ENCODE measurements at places on chromosomes 3 and 15. TPM values are rescaled to one million over a fixed set of nuclear protein-coding genes. Genes with fewer than 3 reads are reported as not detected.

- no peak for DNase-seq
These were observed 1029.5 kb upstream of the NR2F2 start for GRCh38 chr15:95300958-95301357.

- no peak for DNase-seq
These were observed 3.8 kb upstream of the FBLN2 start for GRCh38 chr3:13544951-13545651.

DNA sequence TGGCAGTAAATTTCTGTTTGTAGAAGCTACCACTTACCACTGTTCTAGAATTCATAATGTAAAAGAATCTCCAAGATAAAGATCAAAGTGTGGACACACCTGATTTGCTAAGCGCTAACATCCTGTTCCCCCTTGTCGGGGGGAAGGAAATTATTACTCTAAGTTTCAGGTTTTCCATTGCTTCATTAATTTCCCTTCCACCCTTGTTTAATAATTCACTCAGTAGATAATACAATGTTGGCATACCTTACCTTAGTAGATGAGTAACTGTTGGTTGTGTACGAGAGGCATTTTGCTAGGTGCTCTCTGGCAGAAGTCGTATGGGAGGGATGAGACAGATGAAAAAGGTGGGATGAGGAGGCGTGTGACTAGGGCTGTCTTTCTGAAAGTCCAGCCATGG lies 641.2 kb upstream of the ARRDC4 start:
- no peak for DNase-seq

- no peak for DNase-seq
These were observed 329.4 kb downstream of the TBC1D5 start for GRCh38 chr3:17412950-17413530.

The SCAMP5 gene
- 1.3 TPM for total RNA-seq

The GXYLT2 gene
- total RNA-seq: 6.8 TPM

All from lower leg skin (tissue), 4 donors.